ENCODE measurements at places on chromosomes 7 and 10. TPM values are rescaled to one million over a fixed set of nuclear protein-coding genes. Genes with fewer than 3 reads are reported as not detected.

Gene HOXA10
- 3.9 TPM for total RNA-seq

Gene KLF14
- not detected for total RNA-seq

Gene ANKRD30A
- total RNA-seq, result not detected

Gene GPR15LG
- not detected for total RNA-seq

Gene RELN
- total RNA-seq, result not detected

Gene ADAMTS14
- 0.25 TPM for total RNA-seq

Gene AGAP4
- 17.5 TPM for total RNA-seq

Gene GBX1
- total RNA-seq, result not detected

Gene GPR37
- total RNA-seq, result 1.9 TPM

Gene PNLIP
- not detected for total RNA-seq

Gene MLXIPL
- 1.5 TPM for total RNA-seq

Gene CFAP58
- 1.1 TPM for total RNA-seq

Gene PCLO
- total RNA-seq, result 2.0 TPM

Gene POLR2J3
- total RNA-seq, result 45.7 TPM

Gene OR6V1
- total RNA-seq, result not detected

Gene GATA3
- 13.1 TPM for total RNA-seq

Gene C10orf53
- not detected for total RNA-seq

Gene MYL10
- not detected for total RNA-seq

Gene LRRD1
- not detected for total RNA-seq

Gene PGAM2
- total RNA-seq, result not detected

Gene PRF1
- total RNA-seq, result not detected

Gene LCOR
- total RNA-seq, result 40.4 TPM

Gene LLCFC1
- total RNA-seq, result not detected

Gene TUBGCP2
- total RNA-seq, result 96.2 TPM

Gene NDUFB8
- 194 TPM for total RNA-seq

Gene CUBN
- total RNA-seq, result 1.3 TPM

Gene SUN3
- total RNA-seq, result 0.22 TPM

Gene TBL2
- total RNA-seq, result 44.0 TPM

Gene TBX20
- not detected for total RNA-seq

Gene ARPC1A
- total RNA-seq, result 149 TPM

All from MCF 10A (cell line).